Activated CD4-positive, alpha-beta T cell treated with anti-CD3 and anti-CD28 coated beads, Interleukin-2, Interleukin-6, amounts not matched to agents 100 ng/mL and 50 ng/mL, durations not matched to agents 16 hours and 8 hours (primary cell): ENCODE measurements at places on chromosomes 6 and 20.
A peak's percentile ranks its signal among the peaks of the same experiment; 100 is the strongest.

- no peak for DNase-seq
These were observed 43.7 kb downstream of the APCDD1L start for GRCh38 chr20:58471193-58472164.

- no peak for DNase-seq
These were observed 77.2 kb downstream of the SSR1 start for GRCh38 chr6:7235712-7236305.

DNA sequence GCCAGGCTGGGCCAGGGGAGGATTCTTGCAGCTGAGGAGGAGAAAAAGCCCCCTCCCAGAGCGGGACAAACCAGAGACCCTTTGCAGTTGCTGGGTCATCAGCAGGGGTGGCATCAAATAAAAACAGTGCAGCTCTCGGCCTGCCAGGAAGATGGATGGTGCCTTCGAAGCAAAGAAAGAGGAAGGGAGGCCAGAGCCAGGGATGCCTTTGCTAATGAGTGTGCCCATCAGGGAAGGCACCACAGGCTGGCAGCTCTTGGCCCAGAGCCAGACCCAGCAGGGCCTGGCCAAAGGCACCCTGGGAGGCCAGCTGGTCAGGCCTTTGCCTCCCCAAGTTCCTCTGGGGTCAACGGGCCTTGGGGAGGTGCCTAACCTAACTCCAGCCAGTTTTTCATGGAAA lies 26.3 kb upstream of the ZNF318 start:
- DNase-seq, result no peak

DNA sequence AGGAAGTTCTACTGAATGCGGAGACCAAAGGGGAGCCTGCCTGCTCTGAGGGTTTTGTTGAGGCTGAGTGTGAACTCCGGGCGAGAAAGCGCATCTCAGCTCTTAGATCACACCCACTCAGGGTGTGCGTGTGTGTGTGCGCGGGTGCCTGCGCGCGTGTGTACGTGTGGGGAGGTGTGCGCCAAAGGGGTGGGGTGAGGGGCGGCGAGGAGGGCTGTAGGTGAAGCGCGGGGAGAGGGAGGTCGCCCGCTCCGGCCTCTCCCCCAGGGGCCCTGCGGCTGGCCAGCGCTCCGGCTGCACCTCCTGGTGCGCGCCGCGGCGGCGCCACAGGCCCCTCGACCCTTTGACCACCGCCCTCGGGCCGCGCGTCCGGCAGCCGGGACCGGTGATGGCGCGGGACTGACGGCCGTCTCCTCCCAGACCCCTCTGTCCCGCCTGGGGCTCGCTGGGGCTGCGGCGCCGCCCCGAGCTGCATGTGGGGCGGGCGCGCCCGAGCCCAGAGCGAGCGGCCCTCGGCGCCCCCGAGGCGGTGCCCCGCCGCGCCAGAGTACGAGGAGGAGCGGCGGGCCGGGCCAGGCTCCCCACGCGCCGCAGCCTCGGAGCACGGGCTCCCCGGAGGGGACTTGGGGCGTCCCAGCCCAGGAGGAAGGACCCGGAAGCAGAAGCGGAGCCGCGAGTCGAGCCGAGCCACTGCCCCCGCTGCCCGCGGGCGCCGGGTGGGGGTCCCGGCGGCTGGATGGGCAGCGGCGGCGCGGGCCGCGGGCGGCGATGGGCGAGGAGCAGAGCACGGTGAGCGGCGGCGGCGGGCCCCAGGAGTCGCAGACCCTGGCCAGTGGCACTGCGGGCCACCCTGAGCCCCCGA lies at the start of gene RNF217:
RNF217 (plus strand) TSS at position 661 of the 862 bp plus-strand sequence; CDS start at position 769, 108 bp downstream.
- peak; percentile 14 for DNase-seq

DNA sequence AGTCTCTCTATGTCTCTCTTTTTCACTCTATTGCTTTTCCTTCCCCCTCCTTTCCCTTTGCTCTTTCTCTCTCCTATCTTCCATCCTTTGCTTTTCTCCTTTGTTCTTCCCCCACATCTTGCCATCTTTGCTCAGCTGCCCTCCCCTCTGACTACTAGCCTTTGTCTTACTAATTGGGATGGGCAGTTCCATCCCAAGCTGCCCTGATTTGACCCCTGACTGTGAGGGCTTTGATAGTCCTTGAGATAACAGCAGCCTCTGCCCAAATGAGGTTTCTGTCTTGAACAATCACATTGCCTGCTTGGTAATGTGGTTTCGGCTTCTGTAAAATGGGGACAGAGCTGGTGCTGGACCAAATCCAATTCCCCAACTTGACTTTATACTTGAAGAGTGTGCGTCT lies 327.7 kb downstream of the DHX35 start:
- no peak for DNase-seq

DNA sequence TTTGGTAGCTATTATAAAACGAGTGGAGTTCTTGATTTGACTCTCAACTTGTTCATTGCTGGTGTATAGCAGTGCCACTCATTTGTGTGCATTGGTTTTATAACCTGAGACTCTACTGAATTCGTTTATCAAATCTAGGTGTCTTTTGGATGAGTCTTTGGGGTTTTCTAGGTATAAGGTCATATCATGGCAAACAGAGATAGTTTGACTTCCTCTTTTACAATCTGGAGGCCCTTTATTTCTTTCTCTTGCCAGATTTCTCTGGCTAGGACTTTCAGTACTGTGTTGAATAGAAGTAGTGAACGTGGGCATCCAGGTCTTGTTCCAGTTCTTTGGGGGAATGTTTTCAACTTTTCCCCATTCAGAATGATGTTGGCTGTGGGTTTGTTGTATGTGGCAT lies 38.8 kb downstream of the SUMO4 start:
- DNase-seq, result no peak

DNA sequence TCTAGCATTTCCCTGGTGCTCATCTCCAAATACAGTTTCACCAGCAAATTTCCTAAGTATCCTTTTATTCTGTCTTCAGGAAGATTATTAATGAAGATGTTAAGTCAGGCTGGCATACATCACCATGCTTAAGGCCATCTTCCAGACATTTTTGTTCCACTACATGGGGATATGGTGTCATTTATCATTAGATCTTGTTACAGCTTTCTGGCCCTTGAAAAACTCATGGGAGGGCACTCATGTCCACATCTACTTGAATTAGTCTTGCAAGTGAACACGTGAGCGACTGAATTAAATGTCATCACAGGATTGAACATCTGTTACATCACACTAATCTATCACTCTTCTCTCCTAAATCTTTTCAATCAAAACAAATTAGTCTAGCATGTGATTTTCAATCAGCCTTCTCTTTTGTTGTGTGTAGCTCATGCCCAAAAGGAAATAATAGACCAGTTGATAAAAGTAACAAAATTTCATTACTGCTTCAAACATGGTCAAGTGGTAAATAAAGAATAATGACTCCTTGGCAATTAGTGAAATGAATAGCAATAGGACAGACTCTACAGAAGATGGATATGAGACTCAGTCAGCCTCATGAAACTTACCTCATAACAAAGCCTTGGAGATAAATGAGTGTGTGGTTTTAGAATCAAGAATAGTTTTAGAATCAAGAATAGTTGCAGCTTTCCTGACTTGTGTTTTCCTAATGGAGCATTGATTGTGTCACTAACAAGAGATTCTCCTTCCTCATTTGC lies 80.5 kb downstream of the MTFR2 start:
- DNase-seq, result no peak

DNA sequence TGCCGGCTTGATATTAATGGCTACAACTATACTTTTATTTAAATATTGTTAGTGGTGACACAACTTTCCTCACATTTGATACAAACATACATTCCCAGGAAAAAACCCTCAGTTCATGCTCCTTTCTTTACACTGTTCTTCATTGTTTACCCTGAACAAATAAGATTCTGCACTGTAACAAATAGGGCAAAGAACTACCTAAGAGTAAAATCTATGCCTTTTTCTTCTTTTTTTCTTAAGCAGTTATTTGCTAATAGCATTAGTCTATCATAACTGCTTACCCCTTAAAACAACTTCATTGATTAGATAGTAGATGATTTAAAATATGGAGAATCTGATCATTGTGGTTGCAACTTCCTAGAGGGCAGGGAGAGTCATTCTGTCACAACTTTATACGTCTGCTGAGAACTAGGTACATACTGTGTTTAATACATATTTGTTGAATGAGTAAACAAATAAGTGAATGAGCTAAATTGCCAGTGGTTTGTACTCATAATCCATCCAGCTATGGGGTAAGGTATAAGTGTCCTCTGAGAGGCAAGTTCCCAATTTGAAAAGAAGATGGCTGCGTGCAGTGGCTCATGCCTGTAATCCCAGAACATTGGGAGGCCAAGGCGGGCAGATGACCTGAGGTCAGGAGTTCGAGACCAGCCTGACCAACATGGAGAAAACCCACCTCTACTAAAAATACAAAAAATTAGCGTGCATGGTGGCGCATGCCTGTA lies 161.0 kb downstream of the CDK19 start:
- no peak for DNase-seq

DNA sequence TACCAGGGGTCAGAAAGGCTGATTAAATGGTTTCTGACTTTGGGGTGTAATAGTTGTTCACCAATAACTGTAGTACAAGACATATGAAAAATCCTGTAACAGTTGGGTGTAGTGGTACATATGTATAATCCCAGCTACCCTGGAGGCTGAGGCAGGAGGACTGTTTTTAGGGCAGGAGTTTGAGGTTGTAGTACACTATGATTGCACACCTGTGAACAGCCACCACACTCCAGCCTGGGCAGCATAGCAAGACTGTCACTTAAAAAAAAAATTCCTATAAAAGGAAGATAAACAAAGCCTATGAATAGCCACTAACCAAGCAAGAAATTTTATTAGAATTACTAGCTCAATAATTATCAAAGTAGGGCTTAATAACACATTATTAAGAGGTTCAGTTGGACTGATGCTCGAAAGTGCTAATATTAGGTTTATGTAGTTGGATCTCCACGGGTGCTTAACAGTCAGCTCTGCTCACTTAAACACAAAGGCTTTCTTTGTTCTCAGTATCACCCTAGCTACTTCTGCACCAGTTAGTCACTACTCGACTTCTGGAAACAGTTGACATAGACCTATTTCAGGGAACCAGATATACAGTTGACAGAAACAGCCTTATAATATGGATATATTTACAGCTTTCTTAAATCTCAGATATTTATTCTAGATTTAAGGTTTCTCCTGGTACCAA lies 113.0 kb downstream of the MTFR2 start:
- no peak for DNase-seq

- no peak for DNase-seq
These were observed 91.9 kb downstream of the CCDC170 start for GRCh38 chr6:151585741-151586140.

GRCh38 chr20:63064310-63064709 lies 57.5 kb upstream of the BHLHE23 start:
- DNase-seq, result no peak

- no peak for DNase-seq
These were observed 61.1 kb downstream of the IL20RA start for GRCh38 chr6:136983687-136984086.

- DNase-seq, result no peak
These were observed 7.2 kb upstream of the UQCC2 start for GRCh38 chr6:33718713-33719112.

DNA sequence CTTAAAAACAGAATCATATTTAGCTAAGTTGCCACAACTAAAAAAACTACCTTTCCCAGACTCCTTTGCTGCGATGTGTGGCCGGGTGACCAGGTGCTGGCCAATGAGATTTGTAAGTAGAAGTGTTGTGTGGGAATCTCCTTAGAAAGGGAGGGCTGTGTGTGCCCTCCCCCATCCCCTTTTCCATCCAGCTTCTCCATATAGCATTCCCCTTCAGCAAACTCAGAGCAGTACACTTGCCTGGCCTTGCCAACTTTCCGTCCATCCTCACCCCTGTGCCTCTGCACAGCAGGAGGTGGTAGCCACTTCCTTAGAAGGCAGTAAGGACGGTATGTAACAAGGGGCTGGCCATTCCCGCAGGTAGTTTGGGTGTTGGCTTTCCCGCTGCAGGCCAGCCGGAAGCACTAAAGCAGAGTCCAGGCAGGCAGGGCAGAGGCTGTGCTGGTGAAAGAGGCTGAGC lies 22.3 kb upstream of the KCNK16 start:
- no peak for DNase-seq

DNA sequence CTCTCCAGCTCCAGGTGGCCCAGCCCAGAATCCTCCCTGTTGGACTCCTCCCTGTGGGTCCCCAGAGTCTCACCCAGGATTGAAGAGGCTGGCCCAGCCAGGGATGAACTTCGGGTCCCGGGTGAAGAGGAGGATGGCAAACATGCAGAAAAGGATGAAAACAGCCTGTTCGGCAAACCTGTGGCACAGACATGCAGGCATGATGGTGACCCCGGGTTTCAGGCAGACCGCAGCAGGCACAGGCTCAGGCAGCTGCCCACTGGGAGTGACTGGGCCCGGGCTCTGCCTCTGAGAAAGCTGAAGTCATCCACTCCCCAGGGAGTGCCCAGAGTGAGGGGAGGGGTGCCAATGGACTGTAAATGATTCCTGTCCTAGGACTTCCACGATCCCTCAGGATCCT lies 37.5 kb upstream of the OCSTAMP start:
- DNase-seq, result no peak

GRCh38 chr20:62402456-62403150 lies 4.5 kb downstream of the CABLES2 start:
- no peak for DNase-seq

- no peak for DNase-seq
These were observed 46.2 kb downstream of the NOX3 start for GRCh38 chr6:155409391-155409790.

- DNase-seq, result peak; percentile 72
These were observed at the start of gene POM121L2 for GRCh38 chr6:27312146-27312949. TSS of gene POM121L2 (minus strand) at chr6:27312273. CDS start at chr6:27312170, 103 bp downstream.

DNA sequence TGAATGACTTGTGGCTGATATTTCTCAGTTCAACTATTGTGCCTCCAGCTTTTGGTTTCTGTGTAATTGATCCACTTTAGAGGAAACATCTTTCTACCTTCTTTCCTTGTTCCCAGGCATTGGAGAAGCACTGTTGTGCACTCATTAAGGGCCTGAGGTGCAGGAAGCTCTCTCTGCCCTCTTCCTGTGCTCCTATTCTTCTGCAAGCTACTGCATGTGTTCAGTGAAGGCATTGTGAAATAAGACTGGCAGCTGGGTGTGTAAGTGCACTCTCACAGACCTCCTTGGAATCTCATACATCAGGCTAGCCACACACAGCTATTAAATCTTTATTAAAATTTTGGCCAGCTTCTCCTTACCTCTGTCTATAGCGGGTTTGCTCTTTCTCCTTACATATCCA lies 177.8 kb downstream of the OGFRL1 start:
- no peak for DNase-seq

DNA sequence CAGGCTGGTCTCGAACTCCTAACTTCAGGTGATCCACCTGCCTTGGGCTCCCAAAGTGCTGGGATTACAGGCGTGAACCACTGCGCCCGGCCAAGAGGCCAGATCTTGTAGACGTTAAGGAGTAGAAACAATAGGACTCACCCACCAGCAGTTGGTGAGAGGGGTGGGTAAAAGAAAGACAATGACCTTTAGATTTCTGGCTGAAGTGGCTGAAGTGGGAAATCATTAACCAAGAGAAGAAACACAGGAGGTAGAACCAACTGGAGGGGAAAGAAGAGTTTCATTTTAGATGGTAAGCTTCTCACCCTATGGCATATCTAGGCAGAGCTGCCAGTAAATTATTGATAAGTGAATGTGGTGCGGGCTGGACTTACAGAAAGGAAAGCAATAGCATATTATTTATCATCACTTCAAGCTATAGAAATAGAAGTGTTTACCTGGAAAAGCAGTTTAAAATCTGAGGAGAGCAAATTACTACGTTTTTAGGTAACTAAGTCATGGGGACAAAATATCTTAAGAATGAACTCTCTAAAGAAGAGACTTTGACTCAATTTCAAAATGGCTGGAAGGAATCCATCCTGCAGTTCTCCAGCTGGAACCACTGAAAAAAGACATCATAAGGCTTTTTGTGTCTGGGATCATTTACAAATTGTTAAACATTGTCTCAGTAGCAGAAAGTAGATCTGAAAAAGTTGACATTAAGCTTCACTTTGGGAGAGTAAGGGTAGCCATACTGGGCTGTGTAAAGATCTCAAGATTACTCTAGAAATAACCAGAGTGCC lies 109.6 kb downstream of the ALDH8A1 start:
- no peak for DNase-seq

GRCh38 chr20:37458761-37459160 lies 62.3 kb upstream of the NNAT start:
- DNase-seq, result no peak
